ENCODE measurements at places on chromosomes 5 and 9. TPM values are rescaled to one million over a fixed set of nuclear protein-coding genes. Genes with fewer than 3 reads are reported as not detected.

Gene GHR
- not detected for total RNA-seq

Gene FOXD4
- total RNA-seq, result 0.13 TPM

Gene KIF24
- total RNA-seq, result 8.6 TPM

Gene SLC35D2
- total RNA-seq, result 14.7 TPM

Gene C9orf72
- total RNA-seq, result 9.9 TPM

Gene ZNF474
- total RNA-seq, result not detected

Gene SLC6A18
- not detected for total RNA-seq

Gene TAF1L
- total RNA-seq, result 0.05 TPM

Gene ARL14EPL
- total RNA-seq, result not detected

Gene TAF11L10
- total RNA-seq, result not detected

Gene NEURL1B
- total RNA-seq, result 3.3 TPM

Gene WDR36
- total RNA-seq, result 23.2 TPM

Gene PRRC1
- total RNA-seq, result 44.4 TPM

Gene DRD1
- total RNA-seq, result not detected

Gene CCNJL
- not detected for total RNA-seq

Gene ENG
- total RNA-seq, result 14.1 TPM

Gene CDC25C
- 18.4 TPM for total RNA-seq

Gene DDX4
- total RNA-seq, result 0.83 TPM

Gene SMIM33
- total RNA-seq, result 2.0 TPM

Gene GDNF
- total RNA-seq, result not detected

Gene NDUFA8
- 37.0 TPM for total RNA-seq

Gene CNTLN
- 0.25 TPM for total RNA-seq

Gene BTNL3
- total RNA-seq, result not detected

Gene GABBR2
- total RNA-seq, result not detected

Gene PDCD1LG2
- 4.1 TPM for total RNA-seq

Gene NIM1K
- 0.73 TPM for total RNA-seq

Gene TMEM215
- total RNA-seq, result not detected

Gene IRGM
- total RNA-seq, result 1.2 TPM

Gene ROPN1L
- 7.5 TPM for total RNA-seq

Gene SPATA24
- 9.4 TPM for total RNA-seq

Gene CARTPT
- not detected for total RNA-seq

Gene CREB3
- total RNA-seq, result 23.2 TPM

Gene TMC1
- total RNA-seq, result not detected

Gene TAS2R1
- total RNA-seq, result not detected

Gene PROB1
- 5.5 TPM for total RNA-seq

Gene SPATA31E1
- total RNA-seq, result not detected

Gene ACTBL2
- total RNA-seq, result not detected

Gene IFNA13
- total RNA-seq, result not detected

Gene NR5A1
- total RNA-seq, result not detected

Gene NUDT12
- total RNA-seq, result 0.20 TPM

Gene CDKN2A
- 23.2 TPM for total RNA-seq

Gene SLIT3
- total RNA-seq, result not detected
